Mucosa of descending colon (tissue), 3 donors: ENCODE measurements at places on chromosomes 5 and 9. TPM values are rescaled to one million over a fixed set of nuclear protein-coding genes. Genes with fewer than 3 reads are reported as not detected.

ZNF622 gene
- total RNA-seq, result 38.4 TPM

ABLIM3 gene
- 4.1 TPM for total RNA-seq

PHYHD1 gene
- 19.0 TPM for total RNA-seq

SSNA1 gene
- total RNA-seq, result 64.0 TPM

GFRA3 gene
- total RNA-seq, result 2.4 TPM

MSX2 gene
- total RNA-seq, result 0.17 TPM

CKS2 gene
- total RNA-seq, result 49.2 TPM

CARD6 gene
- total RNA-seq, result 1.7 TPM

IQGAP2 gene
- 59.7 TPM for total RNA-seq

SURF4 gene
- 149 TPM for total RNA-seq

ALDH7A1 gene
- 39.4 TPM for total RNA-seq

FOXD4L5 gene
- not detected for total RNA-seq

PARP8 gene
- total RNA-seq, result 7.4 TPM

BTNL9 gene
- 12.7 TPM for total RNA-seq

INSYN2B gene
- not detected for total RNA-seq

TMEM174 gene
- not detected for total RNA-seq

CMBL gene
- 81.4 TPM for total RNA-seq

CDKN2AIPNL gene
- 16.0 TPM for total RNA-seq

DND1 gene
- total RNA-seq, result 1.6 TPM

LRSAM1 gene
- total RNA-seq, result 16.8 TPM

F2RL2 gene
- total RNA-seq, result 0.58 TPM

DDX4 gene
- total RNA-seq, result not detected

ECSCR gene
- 8.5 TPM for total RNA-seq

BTNL8 gene
- total RNA-seq, result 63.5 TPM

FEM1C gene
- total RNA-seq, result 33.5 TPM

ADAMTS16 gene
- total RNA-seq, result 0.35 TPM

GFM2 gene
- total RNA-seq, result 22.2 TPM

THG1L gene
- 14.5 TPM for total RNA-seq

CCDC187 gene
- total RNA-seq, result 0.19 TPM

CCDC180 gene
- total RNA-seq, result 5.1 TPM

C9orf50 gene
- total RNA-seq, result not detected

UGCG gene
- total RNA-seq, result 48.2 TPM

IL7R gene
- 10.4 TPM for total RNA-seq

PKD2L2 gene
- total RNA-seq, result not detected

ALDH1A1 gene
- 173 TPM for total RNA-seq

TMEM232 gene
- total RNA-seq, result 1.0 TPM

PCDHB10 gene
- 0.60 TPM for total RNA-seq

NEUROG1 gene
- total RNA-seq, result not detected

DAP gene
- 125 TPM for total RNA-seq

ENHO gene
- 1.5 TPM for total RNA-seq

SH3RF2 gene
- 36.8 TPM for total RNA-seq

SHOC1 gene
- total RNA-seq, result not detected

HTR4 gene
- 17.3 TPM for total RNA-seq

NEK6 gene
- total RNA-seq, result 65.0 TPM

LHX3 gene
- total RNA-seq, result not detected

FBP2 gene
- total RNA-seq, result not detected

WWC1 gene
- 14.7 TPM for total RNA-seq

ADAMTSL1 gene
- total RNA-seq, result 32.1 TPM

PCDHGB6 gene
- total RNA-seq, result 2.8 TPM

CD14 gene
- 92.8 TPM for total RNA-seq
